ENCODE measurements at places on chromosomes 4 and X.

GRCh38 chr4:75634951-75635350 lies 4.6 kb upstream of the CDKL2 start:
- no peak for DNase-seq

GRCh38 chrX:155632431-155633100 lies 19.8 kb upstream of the TMLHE start:
- no peak for DNase-seq

- DNase-seq: no peak
Measured at GRCh38 chr4:113411496-113411938, 350.0 kb downstream of the CAMK2D start.

- no peak for DNase-seq
Measured at GRCh38 chr4:186095406-186095805, 9.1 kb upstream of the FAM149A start.

DNA sequence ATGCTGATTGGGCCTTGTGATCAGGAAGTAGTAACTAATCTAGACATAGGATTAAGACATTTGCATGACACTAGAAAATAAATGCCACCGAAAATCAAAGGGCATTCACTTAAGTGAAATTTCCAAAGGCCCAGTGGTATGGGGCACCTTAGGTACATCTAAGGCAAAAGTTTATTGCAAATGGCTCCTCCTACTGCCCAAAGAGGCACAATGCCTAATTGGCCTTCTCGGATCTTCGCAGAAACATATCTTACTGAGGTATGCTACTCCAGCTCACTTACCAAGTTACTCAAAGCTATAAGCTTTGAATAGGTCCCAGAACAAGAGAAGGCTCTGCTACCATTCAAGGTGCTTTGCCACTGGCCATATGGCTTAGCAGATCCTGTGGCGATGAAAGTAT lies 174.8 kb upstream of the CXCL13 start:
- DNase-seq: no peak

DNA sequence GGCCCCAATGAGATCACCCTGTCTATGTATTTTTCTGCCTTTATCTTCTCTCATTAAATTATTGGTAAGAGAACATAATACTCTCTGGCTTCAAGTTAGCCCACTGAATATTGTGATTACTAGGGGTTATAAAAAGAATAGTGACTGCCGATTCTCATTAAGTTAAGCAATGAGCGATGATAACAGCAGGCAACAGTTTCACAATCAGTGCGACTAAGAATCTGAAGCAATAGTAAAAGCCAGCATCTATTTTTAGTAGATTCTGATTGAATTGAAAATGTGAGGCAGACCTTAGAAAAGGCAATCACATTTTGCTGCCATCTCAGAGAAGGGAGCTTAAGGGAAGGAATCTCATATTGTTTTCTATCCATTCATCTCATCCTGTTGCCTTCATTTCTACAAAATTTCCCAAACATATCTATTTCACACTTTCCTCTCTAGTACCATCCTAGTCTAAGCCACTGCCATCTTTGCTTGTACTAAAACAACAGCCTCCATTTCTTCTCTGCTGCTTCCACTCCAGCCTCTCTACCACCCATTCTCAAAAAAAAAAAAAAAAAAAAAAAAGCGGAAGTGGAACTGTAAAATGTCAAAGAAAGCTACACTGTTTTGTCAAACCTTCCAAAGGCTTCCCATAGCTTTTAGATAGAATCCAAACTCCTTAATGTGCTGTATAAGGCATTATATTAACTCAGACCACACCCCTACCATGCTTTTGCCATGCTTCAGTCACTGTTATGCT lies 17.4 kb downstream of the GABRA4 start:
- no peak for DNase-seq

DNA sequence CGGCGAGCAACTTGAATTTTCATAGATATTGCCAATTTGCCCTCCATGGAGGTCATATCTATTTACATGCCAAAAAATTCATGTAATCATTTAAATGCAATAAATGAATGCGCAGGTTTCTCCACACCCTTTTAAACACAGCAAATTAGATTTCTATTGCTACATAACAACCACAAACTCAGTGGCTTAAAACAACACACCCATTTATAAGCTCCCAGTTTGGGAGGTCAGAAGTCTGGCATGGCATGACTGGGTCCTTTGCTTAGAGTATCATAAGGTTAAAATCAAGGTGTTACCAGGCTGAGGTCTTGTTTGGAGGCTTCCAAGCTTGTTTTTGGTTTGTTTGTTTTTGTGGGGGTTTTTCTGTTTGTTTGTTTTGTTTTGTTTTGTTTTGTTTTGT lies 49.9 kb upstream of the NYX start:
- no peak for DNase-seq

- no peak for DNase-seq
Measured at GRCh38 chrX:149910178-149910695, 19.1 kb upstream of the HSFX4 start.

- DNase-seq: no peak
Measured at GRCh38 chrX:38170556-38170955, 50.1 kb downstream of the SRPX start.

DNA sequence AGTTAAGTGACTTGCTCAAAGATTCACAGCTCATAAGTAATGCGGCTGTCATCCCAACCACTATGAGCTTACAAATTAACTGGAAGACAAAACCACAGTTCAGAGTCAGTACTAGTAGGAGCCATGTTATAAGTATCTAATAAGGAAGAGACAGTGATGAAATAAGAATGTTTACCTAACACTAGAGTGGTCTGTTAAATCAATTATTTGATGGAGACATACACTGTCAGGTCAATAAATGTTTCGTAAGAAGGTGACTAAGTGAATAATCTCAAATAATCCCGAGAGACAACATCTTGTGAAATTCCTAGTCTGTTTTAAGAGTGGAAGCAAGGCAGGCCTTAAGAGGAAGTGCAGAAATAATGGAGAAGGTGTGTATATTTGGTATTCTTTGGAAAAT lies 25.8 kb upstream of the AMELX start:
- no peak for DNase-seq

- no peak for DNase-seq
Measured at GRCh38 chr4:39456946-39457763, 1.6 kb downstream of the RPL9 start.

GRCh38 chr4:11783588-11783987 lies 354.9 kb upstream of the HS3ST1 start:
- no peak for DNase-seq

- DNase-seq: no peak
Measured at GRCh38 chr4:169064296-169064695, 54.2 kb upstream of the CBR4 start.

- DNase-seq: no peak
Measured at GRCh38 chr4:85555206-85555605, 80.3 kb downstream of the ARHGAP24 start.

GRCh38 chrX:54452920-54453319 lies 12.7 kb downstream of the TSR2 start:
- DNase-seq: no peak

DNA sequence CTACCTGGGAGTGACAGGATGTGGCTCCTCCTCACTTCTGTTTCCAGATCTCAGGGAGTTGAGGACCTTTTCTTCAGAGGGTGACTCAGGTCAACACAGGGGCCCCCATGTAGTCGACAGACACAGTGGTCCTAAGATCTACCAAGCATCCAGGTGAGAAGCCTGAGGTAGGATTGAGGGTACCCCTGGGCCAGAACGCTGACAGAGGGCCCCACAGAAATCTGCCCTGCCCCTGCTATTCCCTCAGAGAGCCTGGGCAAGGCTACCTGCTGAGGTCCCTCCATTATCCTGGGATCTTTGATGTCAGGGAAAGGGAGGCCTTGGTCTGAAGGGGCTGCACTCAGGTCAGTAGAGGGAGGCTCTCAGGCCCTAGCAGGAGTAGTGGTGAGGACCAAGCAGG lies 1.5 kb downstream of the MAGEA12 start:
- DNase-seq: no peak

DNA sequence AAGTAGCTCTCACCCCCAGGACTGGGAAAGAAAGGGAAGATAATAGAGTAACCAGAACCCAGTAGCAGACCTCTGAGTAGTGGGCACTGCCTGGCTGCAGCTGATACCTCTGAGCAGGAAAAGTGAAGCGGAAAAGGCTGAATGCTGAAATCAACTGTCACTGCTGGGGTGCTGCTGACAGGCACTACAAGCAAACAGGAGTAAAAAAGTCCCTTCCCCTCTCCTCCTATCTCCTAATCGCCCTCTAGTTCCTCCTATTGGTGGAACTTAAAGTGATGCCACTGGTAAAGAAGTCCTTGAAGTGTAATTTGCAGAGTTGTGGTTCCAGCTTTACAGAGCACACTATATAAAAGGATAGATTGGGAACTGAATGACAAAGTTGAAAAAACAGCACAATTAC lies 32.8 kb upstream of the GLRB start:
- no peak for DNase-seq

- no peak for DNase-seq
Measured at GRCh38 chr4:104752337-104752736, 257.6 kb upstream of the CXXC4 start.

- DNase-seq: no peak
Measured at GRCh38 chr4:28523681-28524190, 1663.1 kb downstream of the STIM2 start.

DNA sequence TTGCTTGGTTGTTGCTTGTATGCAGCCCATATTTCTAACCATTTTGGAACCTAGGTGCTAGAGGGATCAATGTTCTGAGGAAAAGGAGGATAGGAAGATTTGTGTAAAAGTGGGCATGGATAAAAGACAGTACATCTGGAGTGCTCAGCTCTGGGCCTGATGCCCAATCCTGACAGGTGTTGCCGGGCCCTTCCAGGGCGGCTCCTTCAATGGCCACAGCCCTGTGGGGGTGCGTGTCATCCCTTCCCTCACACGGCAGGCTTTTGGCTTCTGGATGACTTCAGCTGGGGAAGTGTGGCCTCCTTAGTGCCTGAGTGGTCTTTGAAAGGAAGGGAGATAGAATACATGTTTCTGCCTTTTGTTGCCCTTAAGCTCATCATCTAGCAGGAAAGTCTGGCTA lies 47.2 kb downstream of the NELFA start:
- DNase-seq: no peak

DNA sequence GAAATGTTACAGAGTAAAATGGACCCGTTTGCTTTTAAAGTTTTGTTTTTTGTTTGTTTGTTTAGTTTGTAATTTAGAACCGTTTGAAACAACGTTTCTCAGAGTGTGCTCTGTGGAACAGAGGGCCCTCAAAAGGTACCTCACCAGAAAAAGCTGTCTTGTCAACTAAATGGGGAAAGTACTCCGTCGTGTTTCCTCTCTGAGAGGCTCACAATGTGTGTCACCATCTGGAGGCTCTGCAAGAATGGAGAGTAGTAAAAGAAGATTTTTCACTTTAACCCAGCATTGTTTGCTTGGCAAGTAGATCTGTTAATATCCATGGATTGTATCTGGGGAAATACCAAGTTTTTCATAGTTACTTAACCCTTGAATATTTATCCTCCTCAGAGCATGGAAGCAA lies 1.5 kb upstream of the ENPEP start:
- no peak for DNase-seq

Data from anterior cingulate cortex (tissue), 58 donors.